ENCODE measurements at places on chromosomes 2 and 18. TPM values are rescaled to one million over a fixed set of nuclear protein-coding genes. Genes with fewer than 3 reads are reported as not detected.

UPP2 gene
- not detected for total RNA-seq

IGFBP5 gene
- not detected for total RNA-seq

ANKRD29 gene
- not detected for total RNA-seq

DOK6 gene
- total RNA-seq, result not detected

MOCOS gene
- not detected for total RNA-seq

TNS1 gene
- not detected for total RNA-seq

PLGLB2 gene
- total RNA-seq, result 2.0 TPM

MARCO gene
- not detected for total RNA-seq

PLA2R1 gene
- not detected for total RNA-seq

DNA sequence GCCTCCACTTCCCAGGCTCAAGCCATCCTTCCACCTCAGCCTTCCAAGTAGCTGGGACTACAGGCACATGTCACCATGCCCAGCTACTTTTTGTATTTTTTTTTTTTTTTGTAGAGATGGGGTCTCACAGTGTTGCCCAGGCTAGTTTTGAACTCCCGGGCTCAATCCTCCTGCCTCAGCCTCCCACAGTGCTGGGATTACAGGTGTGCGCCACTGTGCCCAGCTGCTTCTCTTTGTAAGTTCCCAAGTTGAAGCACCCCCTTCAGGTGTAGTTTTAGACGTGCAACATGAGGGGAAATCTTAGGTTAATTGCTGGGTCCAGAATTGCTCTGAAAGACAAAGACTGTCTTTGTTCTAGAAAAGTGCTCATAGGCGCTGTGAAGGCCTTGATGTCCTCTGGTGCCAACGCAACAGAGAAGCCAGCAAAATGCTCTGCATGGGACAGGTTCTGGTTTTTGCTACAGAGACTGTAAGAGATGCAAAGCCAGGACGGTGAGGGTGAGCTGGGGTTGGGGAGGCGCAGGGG lies 46.6 kb downstream of the RRM2 start:
- DNase-seq, result no peak

GRCh38 chr2:96873651-96874096 lies 3.8 kb upstream of the SEMA4C start:
- no peak for DNase-seq

- DNase-seq, result no peak
These were observed 140.2 kb upstream of the ITGA6 start for GRCh38 chr2:172287190-172287589.

DNA sequence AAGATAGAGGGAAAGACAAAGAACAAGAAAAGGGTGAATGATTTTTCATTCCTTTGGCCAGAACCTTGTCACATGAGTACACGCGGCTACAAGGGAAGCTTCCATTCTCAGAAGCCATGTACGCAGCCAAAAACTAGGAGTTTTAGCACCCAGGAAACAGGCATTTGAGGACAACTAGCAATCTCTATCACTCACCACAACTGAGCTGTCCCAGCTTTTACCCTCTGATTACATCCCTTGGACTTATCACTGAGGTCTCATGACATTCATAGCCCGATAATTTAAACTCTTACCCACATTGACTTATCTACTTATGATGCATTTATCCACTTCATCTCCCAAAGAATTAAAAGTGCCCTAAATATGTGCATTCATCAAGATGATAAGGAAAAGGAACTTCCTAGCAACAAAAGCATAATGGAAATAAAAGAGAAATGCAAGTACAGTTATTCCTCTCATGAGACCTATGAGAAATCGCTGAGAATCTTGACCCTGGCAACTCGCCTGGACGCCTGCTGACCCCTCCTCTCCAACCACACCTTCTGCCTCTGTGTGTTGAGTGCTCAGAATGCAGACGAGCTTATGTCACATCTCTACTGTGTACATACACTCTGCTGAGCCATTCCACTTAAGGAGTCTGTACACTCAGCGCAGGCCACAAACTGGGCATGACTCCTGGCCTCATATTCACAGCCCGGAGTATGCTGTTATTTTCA lies 28.7 kb upstream of the MFSD6 start:
- no peak for DNase-seq

- no peak for DNase-seq
These were observed 99.3 kb upstream of the FN1 start for GRCh38 chr2:215535125-215535668.

- peak; percentile 44 for DNase-seq
These were observed 436.2 kb downstream of the SUCLG1 start for GRCh38 chr2:84022810-84023431.

- no peak for DNase-seq
These were observed 60.9 kb upstream of the MMADHC start for GRCh38 chr2:149648282-149649030.

DNA sequence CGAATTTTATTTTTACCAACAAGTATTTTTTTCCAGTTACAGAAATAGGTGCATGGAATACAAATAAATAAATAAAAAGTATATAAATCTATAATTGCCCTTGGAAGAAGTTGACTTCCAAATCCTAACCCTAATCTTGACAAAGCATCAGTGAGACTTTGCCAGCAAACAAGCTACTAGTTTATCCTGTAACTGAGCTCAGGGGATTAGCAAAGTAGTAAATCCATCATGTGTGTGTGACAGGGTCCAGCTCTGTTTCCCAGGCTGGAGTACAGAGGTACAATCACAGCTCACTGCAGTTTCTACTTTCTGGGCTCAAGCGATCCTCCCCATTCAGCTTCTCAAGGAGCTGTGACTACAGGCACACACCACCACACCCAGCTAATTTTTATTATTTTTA lies 948.0 kb upstream of the CNTNAP5 start:
- no peak for DNase-seq

DNA sequence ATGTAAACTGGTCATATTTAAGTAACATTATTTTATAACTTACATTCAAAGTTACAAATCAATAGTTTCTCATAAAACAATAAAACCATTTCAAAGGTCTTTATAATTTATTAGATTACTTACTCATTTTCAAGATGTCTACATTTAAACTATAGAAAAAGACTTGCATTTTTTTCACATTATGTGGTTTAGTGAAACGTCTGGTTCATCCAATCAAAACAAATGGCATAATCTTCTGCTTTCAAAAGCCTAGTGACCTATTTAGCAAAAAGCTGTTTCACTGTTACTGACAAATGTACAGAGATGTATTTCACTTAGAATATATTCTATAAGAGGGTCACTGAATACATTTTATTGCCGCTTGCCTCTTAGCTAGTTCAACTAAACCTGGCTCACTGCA lies 49.3 kb upstream of the MCM6 start:
- no peak for DNase-seq

GRCh38 chr2:85695691-85696668 lies 1.8 kb downstream of the GNLY start:
- no peak for DNase-seq

GRCh38 chr18:79403723-79404566 lies 8.2 kb downstream of the NFATC1 start:
- no peak for DNase-seq

GRCh38 chr2:229652796-229653195 lies 61.6 kb downstream of the DNER start:
- DNase-seq, result no peak

DNA sequence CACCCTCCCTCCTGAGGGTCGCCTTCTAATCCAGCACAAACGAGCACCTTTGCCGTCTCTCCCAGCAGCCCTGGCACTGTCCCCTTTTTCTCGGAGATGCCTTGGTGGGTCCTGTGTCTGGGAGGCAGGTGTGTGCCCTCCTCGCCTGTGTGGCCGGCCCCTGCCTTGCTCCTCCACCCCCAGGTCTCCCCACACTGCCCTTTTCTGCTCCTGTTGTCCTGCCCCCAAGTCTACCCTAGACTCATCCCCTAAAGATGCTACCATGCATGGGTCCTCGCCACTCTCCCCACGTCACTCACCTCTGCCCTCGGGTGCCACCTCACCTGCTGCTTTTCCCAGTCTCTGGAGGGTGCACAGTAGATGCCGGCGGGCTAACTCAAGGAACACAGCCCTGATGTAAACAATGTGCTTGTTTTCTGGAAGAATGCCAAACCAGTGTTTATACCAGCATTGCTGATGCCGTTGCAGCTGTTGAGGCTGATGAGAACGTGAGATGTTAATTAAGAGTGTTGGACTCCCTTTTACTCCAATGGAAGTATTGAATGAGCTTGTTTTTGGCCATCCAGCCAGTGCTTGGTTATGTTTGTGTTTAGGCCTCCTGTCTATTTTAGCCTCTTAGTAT lies 223.1 kb downstream of the AGAP1 start:
- no peak for DNase-seq

- no peak for DNase-seq
These were observed 1.8 kb downstream of the UPP2 start for GRCh38 chr2:158103411-158104012.

DNA sequence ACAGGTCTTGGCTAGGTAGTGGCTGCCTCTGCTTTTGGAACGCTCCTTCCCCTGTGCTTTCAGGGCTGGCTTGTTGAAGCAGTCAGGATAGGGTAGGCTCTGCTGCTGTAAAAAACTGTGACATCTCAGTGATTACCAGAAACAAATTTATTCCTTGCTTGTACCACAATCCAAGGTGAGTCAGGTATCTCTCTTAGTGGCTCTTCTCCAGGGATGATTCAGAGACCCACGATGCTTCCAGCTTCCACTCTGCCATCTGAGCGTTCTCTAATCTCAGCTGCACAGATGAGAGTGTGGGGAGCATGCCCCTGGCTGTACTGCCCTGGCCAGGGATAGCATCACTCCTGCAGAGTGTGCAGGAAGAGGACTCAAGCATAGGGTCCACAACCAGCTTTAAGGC lies 174.9 kb downstream of the VAPA start:
- no peak for DNase-seq

DNA sequence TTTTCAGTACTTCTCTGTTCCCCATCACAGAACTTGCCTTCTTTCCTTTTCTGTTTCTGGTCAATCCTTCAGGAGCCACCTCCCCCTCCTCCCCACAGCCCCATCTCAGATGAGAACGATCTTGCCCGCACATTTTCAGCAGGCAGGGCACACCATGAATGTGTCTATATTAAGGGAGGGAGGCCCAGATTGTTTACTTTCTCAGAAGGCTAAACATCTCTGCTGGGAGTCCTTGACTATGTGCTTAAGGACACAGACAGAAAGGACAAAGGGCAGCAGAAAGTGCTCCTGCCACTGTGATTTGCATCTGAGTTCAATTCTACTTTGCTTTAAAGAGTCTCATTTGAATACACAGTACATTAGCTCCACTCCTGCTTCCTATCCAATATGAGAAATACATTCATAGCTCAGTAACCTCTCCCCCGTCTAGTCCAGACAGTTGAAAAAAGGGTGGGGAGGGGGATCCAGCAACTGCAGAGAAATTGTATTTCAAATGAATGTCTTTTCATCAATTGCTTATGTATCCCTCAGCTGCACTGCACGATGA lies 175.0 kb upstream of the PARD3B start:
- DNase-seq, result no peak

GRCh38 chr2:33496726-33497125 lies 20.3 kb downstream of the RASGRP3 start:
- DNase-seq, result no peak

DNA sequence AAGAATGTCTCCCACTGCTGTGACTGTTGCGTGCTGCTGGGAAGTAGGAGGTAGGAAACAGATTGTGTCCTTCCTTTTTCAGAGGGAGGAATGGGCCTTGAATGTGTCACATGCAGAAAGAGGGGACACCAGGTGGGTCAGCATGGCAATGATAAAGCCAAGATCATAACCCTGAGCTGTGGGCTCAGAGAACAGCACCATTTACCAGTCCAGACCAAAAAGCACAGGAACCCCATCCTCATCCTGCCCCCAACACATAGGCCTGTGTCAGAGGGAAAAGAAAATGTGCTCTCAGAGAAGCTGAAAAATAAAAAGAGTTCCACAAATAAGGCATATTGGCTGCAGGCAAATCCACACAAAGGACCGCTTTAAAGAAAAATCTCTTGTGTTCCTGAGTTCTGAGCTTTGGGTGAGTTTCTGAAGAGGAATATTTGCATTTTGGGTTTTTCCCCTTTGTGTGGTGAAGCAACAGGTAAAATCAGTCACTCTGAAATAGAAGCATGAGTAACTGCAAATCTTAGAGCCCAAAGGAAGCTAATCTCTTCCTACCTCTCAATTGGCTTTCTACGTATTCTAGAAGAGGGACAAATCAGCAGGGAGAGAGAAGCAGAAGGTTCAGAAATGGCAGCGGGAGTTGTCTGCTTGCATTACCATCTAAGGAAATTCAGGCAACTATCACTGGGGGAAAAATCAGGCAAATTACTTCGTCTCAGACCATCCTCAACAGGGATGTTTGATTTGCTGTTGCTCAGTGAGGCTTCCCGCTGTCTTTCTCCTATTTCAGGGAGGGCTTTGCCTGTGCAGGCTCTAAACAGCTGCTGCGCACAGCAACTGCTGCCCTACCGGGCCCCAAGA lies 106.8 kb downstream of the BCL11A start:
- peak; percentile 72 for DNase-seq

DNA sequence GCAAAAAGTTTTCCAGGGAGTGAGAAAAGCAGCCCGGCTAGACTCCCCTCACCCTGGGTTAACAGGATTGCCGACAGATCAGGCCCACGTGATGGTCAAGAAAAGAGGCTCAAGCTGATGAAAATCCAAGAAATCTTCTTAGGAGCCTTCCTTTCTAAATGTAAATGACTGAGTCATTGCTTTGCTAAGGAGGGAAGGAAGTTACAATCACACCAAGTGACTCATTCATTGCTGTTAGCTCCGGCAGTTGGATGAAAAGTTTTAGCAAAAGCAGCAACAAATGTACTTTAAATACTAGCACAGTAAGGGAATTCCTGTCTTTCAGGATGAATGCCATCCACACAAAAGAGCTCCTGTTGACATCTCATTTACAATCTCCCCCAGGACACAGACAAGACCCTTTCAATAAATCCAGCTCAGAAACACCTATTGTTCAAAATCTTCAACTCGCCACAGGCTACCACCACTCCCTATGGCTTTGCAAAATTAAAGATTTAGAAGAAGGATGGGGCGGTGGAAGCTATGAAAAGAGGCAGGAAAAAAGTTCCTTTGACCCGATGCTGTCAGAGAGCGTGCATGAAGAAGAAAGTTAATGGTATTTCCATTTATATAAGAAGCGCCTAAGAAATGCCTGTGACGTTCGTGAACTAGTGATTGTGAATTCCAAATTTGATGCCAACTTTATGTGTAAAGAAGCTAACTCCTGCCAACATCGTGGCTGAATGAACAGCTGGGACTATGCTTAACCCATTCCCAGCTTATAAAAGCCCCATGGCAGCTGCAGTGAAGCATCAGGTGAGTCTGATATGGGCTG lies 153.7 kb downstream of the TGIF1 start:
- peak; percentile 43 for DNase-seq

- no peak for DNase-seq
These were observed 18.7 kb downstream of the MEMO1 start for GRCh38 chr2:31992025-31992579.

DNA sequence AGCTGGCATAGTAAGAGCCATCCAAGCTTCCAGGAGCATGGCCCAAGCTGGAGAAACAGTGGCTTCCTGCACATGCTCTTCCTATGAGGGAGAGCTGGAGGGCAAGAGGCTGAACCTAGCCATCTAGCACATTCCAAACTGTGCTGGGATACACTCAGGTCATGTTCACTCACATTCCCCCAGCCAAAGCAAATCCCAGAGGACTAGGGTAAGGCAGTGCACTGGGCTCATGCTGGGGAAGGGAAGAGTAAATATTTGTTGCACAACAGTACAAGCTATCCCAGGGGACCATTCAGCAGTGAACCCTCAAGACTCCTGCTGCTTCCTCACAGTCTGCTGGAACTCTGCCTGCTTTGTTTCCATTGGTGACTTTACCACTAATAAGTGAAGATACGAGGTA lies 20.7 kb upstream of the GYPC start:
- DNase-seq, result no peak

- DNase-seq, result peak; percentile 90
These were observed at the start of gene FANCL for GRCh38 chr2:58240670-58241545. TSS of gene FANCL (minus strand) at chr2:58241325. CDS start at chr2:58241313, 12 bp downstream.

Measured in OCI-LY7 (cell line).